A549 treated with Hydrocortisone at 1 μM for 4 hours (cell line): ENCODE measurements at places on chromosomes 7 and 10. TPM values are rescaled to one million over a fixed set of nuclear protein-coding genes. Genes with fewer than 3 reads are reported as not detected.

CYP17A1 gene
- not detected in 5 replicates for total RNA-seq

OR13A1 gene
- total RNA-seq, result 0.05 TPM in 1 of 5 replicates, not detected in the others

PIK3AP1 gene
- total RNA-seq, result 0.54 to 0.86 TPM (median 0.67 TPM) in 5 replicates

CTAGE6 gene
- 0.05 TPM in 1 of 5 replicates, not detected in the others for total RNA-seq

GJD4 gene
- total RNA-seq, result not detected in 5 replicates

MMD2 gene
- total RNA-seq, result not detected in 5 replicates

AZGP1 gene
- not detected in 5 replicates for total RNA-seq

TAS2R5 gene
- 0.31 to 0.63 TPM (median 0.40 TPM) in 5 replicates for total RNA-seq

SPDYE9 gene
- total RNA-seq, result not detected in 5 replicates

KLF14 gene
- 0.03 to 0.07 TPM (median 0.05 TPM) in 4 of 5 replicates, not detected in the other for total RNA-seq

STYXL1 gene
- total RNA-seq, result 42.1 to 51.7 TPM (median 44.1 TPM) in 5 replicates

TMEM270 gene
- 0.10 to 0.28 TPM (median 0.13 TPM) in 3 of 5 replicates, not detected in the others for total RNA-seq

MSRB2 gene
- total RNA-seq, result 7.7 to 18.6 TPM (median 16.1 TPM) in 5 replicates

MALRD1 gene
- total RNA-seq, result not detected in 5 replicates

NUDT1 gene
- 80.1 to 110 TPM (median 100 TPM) in 5 replicates for total RNA-seq

UCMA gene
- total RNA-seq, result not detected in 5 replicates

NYAP1 gene
- 3.0 to 7.0 TPM (median 5.1 TPM) in 5 replicates for total RNA-seq

SVOPL gene
- total RNA-seq, result not detected in 5 replicates

PRRT4 gene
- total RNA-seq, result 0.08 to 0.45 TPM (median 0.26 TPM) in 5 replicates

ELFN1 gene
- 0.28 to 0.43 TPM (median 0.37 TPM) in 5 replicates for total RNA-seq

TSPAN13 gene
- 15.6 to 19.3 TPM (median 16.3 TPM) in 5 replicates for total RNA-seq

ADRA2A gene
- total RNA-seq, result 0.06 to 0.11 TPM (median 0.07 TPM) in 4 of 5 replicates, not detected in the other

CHST12 gene
- 9.0 to 14.8 TPM (median 12.7 TPM) in 5 replicates for total RNA-seq

UCN3 gene
- not detected in 5 replicates for total RNA-seq

ATOH7 gene
- total RNA-seq, result 0.10 to 0.27 TPM (median 0.22 TPM) in 5 replicates

ETV1 gene
- 1.6 to 2.5 TPM (median 2.1 TPM) in 5 replicates for total RNA-seq

MRPS33 gene
- 99.8 to 120 TPM (median 110 TPM) in 5 replicates for total RNA-seq

CYP2E1 gene
- total RNA-seq, result 0.16 to 0.29 TPM (median 0.21 TPM) in 4 of 5 replicates, not detected in the other

WIPF3 gene
- 0.43 to 0.59 TPM (median 0.51 TPM) in 5 replicates for total RNA-seq

COL1A2 gene
- total RNA-seq, result not detected in 5 replicates

WNT8B gene
- total RNA-seq, result not detected in 5 replicates

SPDYE16 gene
- not detected in 5 replicates for total RNA-seq

TDRD1 gene
- total RNA-seq, result not detected in 5 replicates

CELF2 gene
- total RNA-seq, result 0.07 to 0.12 TPM in 2 of 5 replicates, not detected in the others

PDK4 gene
- total RNA-seq, result 19.8 to 29.9 TPM (median 26.9 TPM) in 5 replicates

NAT16 gene
- 0.08 to 0.17 TPM (median 0.15 TPM) in 5 replicates for total RNA-seq

PLAU gene
- 95.7 to 133 TPM (median 109 TPM) in 5 replicates for total RNA-seq

HOXA5 gene
- 4.1 to 5.9 TPM (median 4.2 TPM) in 5 replicates for total RNA-seq

THNSL1 gene
- total RNA-seq, result 3.6 to 4.8 TPM (median 4.3 TPM) in 5 replicates

CALCR gene
- not detected in 5 replicates for total RNA-seq

CPXM2 gene
- not detected in 5 replicates for total RNA-seq

PTPRZ1 gene
- not detected in 5 replicates for total RNA-seq

LRMDA gene
- 3.6 to 5.1 TPM (median 4.4 TPM) in 5 replicates for total RNA-seq

EBLN1 gene
- not detected in 5 replicates for total RNA-seq

CPVL gene
- total RNA-seq, result 0.09 to 0.37 TPM (median 0.18 TPM) in 5 replicates

ENTPD7 gene
- 7.9 to 13.8 TPM (median 9.4 TPM) in 5 replicates for total RNA-seq

CALHM1 gene
- not detected in 5 replicates for total RNA-seq

TACC2 gene
- 71.8 to 83.6 TPM (median 79.2 TPM) in 5 replicates for total RNA-seq

PON1 gene
- 0.78 to 1.3 TPM (median 1.1 TPM) in 5 replicates for total RNA-seq
